WERI-Rb-1 (cell line): ENCODE measurements at places on chromosomes 1 and 21.

GRCh38 chr1:22217811-22218460 lies 75.0 kb upstream of the WNT4 start:
- DNase-seq: no peak

GRCh38 chr1:47968556-47968888 lies 28.7 kb downstream of the TRABD2B start:
- no peak for DNase-seq

- DNase-seq: no peak
These were observed 153.1 kb downstream of the AK5 start for GRCh38 chr1:77434967-77435366.

- no peak for DNase-seq
These were observed 12.4 kb downstream of the COL18A1 start for GRCh38 chr21:45417256-45417950.
